ENCODE measurements at places on chromosomes 1 and 21.

GRCh38 chr1:221456918-221457317, 285.0 kb downstream of the DUSP10 start:
- DNase-seq = no peak

DNA sequence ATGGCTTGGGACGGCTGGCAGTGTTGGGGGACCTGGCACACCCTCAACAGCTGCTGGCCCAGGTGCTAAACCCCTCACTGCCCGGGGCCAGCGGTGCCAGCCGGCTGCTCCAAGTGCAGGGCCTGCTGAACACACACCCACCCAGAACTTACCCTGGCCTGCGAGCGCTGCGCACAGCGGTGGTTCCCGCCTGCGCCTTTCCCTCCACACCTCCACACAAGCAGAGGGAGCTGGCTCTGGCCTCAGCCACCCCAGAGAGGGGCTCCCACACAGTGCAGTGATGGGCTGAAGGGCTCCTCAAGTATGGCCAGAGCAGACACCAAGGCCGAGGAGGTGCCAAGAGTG, 67.9 kb downstream of the FMO4 start:
- DNase-seq = no peak

- DNase-seq = no peak
Observed at GRCh38 chr1:147377263-147378246, 135.1 kb downstream of the CHD1L start.

- DNase-seq = no peak
Observed at GRCh38 chr1:105100102-105100501, 1350.4 kb downstream of the AMY1C start.

DNA sequence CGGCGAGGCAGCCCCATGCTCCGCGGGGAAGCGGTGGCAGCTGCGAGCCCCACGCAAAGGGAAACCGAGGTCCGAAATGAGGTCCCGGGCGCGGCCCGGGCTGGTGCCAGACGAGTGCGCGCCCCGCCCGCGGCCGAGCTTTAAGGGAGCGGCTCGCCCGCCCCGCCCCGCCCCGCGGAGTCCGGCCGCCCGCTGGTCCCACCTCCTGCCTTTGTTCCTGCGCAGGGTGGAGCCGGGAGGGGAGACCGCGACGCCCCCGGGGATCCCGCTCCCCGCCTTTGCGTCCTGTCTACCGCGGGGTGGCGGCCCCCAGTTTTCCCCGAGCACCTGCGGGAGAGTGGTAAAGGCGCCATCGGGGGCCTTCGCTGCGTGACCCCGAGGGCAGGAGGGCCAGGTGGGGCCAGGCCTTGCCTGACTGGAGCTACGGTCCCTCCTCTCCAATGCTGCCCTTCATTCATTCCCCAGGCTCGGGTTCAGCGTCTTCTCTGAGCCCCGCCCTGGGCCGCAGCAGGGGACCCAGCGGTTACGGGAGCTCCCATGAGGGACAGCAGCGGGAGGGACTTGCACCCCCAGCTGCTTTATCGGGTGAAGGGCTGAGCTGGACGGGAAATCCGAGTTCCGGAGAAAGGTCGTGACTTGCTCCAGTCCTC, at the start of gene HES2:
HES2 (minus strand) TSS at position 116 of the 650 bp plus-strand sequence; CDS start at position 17, 99 bp downstream.
- no peak for DNase-seq

DNA sequence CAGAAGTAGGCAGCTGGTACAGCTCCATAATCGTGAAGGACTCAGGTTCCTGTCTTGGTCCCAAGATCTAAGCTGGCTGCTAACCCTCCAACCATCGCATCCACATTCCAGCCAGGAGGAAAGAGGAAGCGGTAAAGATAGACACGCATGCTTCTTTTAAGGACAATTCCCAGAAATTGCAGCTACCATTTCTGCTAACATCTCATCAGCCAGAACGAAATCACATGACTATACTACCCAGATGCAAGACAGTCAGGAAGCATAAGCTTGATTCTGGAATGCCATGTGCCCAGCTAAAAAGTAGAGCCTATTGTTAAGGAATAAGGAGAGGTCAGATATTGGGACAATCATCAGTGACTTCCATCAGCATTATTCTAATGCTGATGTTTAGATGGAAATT, 110.4 kb downstream of the EPHB2 start:
- no peak for DNase-seq

DNA sequence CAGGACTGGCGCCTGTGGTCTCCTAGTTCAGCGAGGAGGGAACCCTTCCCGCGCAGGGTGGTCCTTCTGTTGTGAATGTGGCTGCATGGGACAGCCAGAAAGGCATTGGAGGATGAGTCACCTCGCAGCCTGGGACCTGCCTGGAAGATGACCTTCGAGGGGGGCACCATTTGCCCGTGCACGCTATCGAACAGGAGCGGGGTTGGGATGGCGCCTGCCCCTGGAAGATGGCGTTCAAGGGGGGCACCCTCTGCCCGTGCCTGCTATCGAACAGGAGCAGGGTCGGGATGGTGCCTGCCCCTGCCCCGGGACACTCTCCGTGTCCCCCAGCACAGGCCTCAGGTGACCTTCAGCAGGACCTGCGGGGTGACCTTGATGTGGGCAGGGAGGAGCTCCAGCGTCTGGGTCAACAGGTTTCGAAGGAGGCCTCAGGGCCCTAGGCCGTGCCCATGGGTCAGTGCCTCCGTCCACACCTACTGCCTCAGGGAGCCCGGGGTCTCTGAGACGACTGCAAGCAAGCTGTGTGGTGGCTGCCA, 1.7 kb upstream of the ACTRT2 start:
- no peak for DNase-seq

- DNase-seq = no peak
Observed at GRCh38 chr1:66540434-66541032, 6.6 kb downstream of the SGIP1 start.

DNA sequence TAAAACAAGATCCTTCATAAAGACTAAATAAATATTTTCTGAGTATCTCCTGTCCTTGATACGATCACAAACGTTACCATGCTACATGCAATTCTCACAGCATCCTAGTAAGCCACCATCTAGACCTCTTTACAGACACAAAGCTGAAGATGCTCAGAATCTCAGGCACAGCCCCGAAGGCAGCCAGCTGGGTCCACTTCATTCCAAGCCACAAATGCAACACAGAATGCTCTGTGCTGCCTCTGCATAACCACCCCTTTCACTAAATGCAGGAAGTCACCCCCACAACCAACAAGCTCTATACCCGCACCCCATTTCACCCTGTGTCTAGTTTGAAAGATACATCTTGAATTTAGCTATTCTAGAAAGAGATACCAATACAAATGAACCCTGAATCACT, 12.9 kb downstream of the RCAN1 start:
- DNase-seq = no peak

GRCh38 chr21:44517175-44517899, 22.7 kb downstream of the KRTAP10-1 start:
- peak; percentile 35 for DNase-seq

GRCh38 chr1:46599059-46599970, 4.8 kb downstream of the MKNK1 start:
- DNase-seq = peak; percentile 81

DNA sequence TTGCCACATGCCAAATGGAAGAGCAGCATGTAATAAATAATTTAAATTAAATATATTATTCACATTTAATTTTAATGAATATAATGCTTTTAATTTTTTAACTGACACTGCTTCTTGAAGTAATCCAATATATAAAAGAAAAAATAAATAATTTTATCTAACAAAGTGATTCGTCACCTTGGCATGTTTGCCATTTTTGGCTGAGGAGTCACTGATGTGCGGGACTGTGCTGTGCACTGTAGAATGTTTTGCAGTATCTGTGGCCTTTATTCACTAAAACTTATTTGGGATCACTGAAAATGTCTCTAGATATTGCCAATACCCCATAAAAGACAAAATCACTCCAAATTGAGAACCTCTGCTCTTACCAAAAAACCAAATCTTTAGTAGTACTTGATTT, 807.8 kb downstream of the BRINP3 start:
- no peak for DNase-seq

- no peak for DNase-seq
Observed at GRCh38 chr1:220572416-220572815, 44.5 kb downstream of the MARK1 start.

- DNase-seq = no peak
Observed at GRCh38 chr1:62417351-62417999, 19.4 kb upstream of the USP1 start.

DNA sequence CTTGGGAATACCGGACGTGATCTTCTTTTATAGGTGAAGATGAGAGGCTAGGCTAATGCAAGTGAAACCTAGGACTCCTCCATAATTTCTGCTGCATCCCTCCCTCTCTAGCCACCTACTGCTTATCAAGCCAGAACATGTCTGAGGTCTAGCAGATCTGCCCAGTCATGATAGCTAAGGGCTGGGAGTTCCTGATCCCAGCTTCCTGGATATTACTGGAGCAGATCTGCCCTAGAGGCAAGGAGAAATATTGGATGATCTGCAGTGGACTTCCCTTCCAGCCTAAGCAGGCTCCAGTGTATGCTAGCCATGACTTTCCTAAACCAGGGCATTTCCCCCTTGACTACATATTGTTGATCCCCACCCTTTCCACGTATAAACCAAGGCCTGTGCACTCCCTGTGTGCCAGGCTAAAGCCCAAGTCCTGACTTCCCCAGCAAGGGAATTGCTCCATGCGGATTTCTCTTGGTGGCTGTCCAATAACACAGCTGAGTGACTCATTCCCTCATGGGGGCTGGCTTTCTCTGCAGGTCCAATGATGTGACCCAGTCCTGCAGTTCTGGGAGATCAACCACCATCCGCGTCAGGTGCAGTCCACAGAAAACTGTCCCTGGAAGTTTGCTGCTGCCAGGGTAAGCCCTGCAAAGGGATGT, 15.5 kb upstream of the SARS1 start:
- DNase-seq = no peak

DNA sequence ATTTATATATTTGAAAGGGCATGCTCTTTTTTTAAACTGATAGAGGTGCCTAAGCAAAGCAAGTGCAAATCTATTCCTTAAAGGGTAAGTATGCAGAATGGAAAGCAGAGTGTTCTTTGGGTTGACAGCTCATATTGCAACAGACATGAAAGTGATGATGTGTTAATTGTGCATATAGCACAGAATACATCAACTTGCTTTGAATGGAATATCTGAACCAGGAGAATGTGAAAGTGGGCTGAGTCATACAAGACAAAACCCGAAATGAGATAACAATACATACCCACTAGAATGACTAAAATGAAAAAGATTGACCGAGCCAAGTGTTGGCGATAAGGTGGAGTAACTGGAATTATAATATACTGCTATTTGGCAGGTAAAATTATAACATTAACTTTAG, 4.3 kb downstream of the CR1 start:
- no peak for DNase-seq

- DNase-seq = no peak
Observed at GRCh38 chr21:25913479-25913878, 178.7 kb downstream of the GABPA start.

DNA sequence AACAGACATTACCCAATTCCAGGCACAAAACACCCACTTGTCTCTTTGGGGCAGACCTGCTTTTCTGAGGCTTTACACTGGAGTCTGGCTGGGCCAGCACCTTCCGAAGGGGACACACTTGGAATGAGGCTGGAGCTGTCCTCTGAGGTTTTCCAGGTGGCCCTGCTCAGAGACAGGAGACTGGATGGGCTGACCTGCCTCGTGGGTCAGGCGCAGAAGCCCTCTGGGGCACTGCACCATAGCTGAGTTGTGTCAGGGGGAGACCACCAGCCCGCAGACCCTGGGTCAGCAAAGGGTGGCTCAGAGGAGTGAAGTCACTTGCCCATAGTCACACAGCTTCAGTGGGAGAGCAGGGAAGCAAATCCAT, 1.8 kb downstream of the SH2D5 start:
- DNase-seq = no peak

- no peak for DNase-seq
Observed at GRCh38 chr1:179178183-179178582, 51.3 kb downstream of the ABL2 start.

- DNase-seq = no peak
Observed at GRCh38 chr1:54542962-54543539, 5.0 kb upstream of the ACOT11 start.

GRCh38 chr1:119909890-119910596, 13.7 kb upstream of the ADAM30 start:
- DNase-seq = no peak

DNA sequence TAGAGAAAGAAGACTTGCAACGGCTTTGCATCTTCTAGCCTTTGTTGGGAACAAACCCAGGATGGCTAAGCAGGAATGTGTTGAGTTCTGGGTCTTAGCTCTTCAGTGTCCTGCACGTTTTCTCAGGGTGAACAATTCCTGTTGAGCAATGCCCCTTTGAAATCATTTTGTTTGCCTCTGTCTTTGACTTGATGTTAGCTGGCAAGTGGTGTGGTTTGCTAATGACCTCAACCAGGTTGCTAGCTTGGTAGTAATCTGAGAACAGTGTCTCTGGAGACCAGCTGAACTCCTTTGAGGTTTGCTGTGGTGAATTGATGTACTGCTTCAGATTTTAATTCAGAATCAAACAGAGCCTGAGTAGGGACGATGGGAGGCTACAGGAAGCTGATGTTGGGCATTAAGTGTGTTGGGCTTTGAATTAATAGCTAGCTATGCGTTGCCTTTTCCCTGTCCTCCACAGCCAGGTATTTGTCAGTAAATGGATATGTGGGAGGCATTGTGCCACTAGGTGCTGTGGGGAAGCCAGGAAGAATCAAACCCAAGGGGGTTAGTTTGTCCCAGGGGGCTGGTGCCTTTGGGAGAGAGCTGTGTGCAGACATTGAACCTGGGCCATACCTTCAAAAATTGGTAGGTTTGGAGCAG, 23.3 kb upstream of the SRSF10 start:
- no peak for DNase-seq

- no peak for DNase-seq
Observed at GRCh38 chr1:217495249-217495648, 135.6 kb downstream of the GPATCH2 start.

- peak; percentile 71 for DNase-seq
Observed at GRCh38 chr21:27275294-27275927, 308.5 kb upstream of the ADAMTS5 start.

GRCh38 chr1:194929357-194929756, 1678.9 kb downstream of the KCNT2 start:
- no peak for DNase-seq

GRCh38 chr1:201542309-201543035, 3.5 kb downstream of the NAV1 start:
- no peak for DNase-seq

DNA sequence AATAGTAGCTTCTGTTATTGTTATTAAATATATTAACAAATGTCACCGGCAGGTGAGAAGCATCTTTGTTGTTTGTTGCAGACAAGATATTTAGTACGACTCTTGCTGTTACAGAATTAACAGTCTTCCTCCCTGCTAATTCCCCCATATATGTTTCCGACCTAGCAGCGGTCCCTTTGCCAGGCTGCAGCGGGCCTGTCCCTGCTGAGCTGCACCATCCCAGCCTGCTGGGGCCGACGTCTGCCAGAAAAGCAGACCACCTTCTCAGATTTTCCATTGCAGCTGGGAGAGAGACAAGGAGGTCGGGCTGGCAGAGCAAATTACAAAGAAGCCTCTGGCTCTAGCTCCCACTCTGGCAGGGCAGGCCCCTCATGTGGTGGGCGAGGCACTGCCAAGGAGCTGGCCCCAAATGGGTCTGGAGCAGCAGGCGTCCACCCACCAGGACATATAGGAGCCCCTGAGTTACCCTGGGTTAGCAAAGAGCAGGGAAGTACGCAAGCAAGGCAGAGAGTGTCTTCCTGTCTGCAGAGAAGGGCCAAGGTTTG, 142.7 kb downstream of the FOXD2 start:
- DNase-seq = no peak
